Stimulated activated CD4-positive, alpha-beta T cell treated with anti-CD3 and anti-CD28 coated beads, Interleukin-4, amount 100 ng/mL, for 48 hours (primary cell): ENCODE measurements at places on chromosomes 7 and 10.

DNA sequence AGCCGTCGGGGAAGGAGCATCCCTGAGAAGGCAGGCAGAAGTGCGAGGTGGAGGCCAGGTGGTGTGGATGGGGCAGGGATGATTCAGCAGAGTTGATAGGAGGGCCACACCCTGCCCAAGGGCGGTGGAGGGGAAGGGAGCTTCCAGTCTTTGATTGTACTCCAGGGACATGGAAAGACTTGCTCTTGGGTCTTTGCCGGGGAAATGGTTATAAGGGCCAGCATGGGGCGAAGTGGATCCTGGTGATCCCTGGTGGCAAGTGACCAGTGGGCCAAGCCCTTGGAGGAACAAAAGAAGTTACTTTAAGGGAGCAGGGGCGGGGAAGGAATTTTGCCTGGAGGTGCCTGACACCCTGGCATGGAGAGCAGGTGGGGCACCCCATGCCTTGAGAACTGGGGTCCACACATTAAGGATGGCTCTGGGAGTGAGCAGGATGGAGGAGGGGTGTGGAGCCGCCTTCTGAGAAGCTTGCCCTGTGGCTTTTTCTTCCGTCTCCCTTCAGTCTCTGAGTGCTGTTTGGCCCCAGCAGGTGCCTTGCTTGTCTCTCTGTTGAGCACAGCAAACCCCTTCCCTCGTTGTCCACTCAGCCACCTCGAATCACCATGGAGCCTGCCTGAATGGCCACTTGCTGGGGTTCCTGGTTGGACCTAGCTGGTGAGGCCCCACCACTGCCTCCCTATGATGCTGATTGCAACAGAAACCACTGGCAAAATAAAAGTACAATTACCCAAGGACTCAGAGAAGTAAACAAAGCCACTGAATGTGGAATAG, 83.9 kb downstream of the RAMP3 start:
- no peak for DNase-seq

GRCh38 chr7:75740846-75741497, 2.2 kb upstream of the HIP1 start:
- DNase-seq: no peak

- DNase-seq: no peak
Measured at GRCh38 chr7:379456-380138, 89.6 kb downstream of the FOXL3 start.

GRCh38 chr10:97003151-97003803, 171.2 kb downstream of the LCOR start:
- no peak for DNase-seq

DNA sequence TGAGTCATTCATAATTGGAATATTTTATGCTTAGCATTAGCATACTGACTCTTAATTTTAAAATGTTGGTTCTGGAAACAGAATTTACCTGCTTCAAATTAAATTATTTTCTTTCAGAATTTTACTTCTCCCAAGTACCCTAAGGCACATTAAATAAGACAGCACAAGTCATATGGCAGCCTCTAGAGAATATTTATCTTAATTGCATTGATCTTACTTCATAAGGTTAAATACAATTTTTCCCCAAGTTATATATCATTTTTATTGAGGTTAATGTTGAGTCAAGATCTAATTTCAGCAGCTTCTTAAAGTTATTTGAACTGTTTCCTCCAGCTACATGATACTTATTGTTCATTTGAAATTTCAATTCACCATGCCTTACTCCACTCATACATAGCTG, 123.1 kb upstream of the IMMP2L start:
- DNase-seq: no peak

- DNase-seq: peak; percentile 71
Measured at GRCh38 chr7:50335795-50336754, 31.6 kb downstream of the IKZF1 start.
